ENCODE measurements at places on chromosomes 3 and 15. TPM values are rescaled to one million over a fixed set of nuclear protein-coding genes. Genes with fewer than 3 reads are reported as not detected.

FAM107A gene
- polyA plus RNA-seq = 17.2 TPM

- H3K36me3 ChIP-seq = no peaks in the 10 kb centered on the region
- H3K27me3 ChIP-seq = no peaks in the 10 kb centered on the region
- no peak overlapping the region for H3K4me3 ChIP-seq
- no peak overlapping the region for H3K27ac ChIP-seq
- peaks cover 53% of the 10 kb centered on the region for H3K4me1 ChIP-seq
- no peak for DNase-seq
Measured at GRCh38 chr15:81026836-81027599, 26.3 kb downstream of the TLNRD1 start.

DNA sequence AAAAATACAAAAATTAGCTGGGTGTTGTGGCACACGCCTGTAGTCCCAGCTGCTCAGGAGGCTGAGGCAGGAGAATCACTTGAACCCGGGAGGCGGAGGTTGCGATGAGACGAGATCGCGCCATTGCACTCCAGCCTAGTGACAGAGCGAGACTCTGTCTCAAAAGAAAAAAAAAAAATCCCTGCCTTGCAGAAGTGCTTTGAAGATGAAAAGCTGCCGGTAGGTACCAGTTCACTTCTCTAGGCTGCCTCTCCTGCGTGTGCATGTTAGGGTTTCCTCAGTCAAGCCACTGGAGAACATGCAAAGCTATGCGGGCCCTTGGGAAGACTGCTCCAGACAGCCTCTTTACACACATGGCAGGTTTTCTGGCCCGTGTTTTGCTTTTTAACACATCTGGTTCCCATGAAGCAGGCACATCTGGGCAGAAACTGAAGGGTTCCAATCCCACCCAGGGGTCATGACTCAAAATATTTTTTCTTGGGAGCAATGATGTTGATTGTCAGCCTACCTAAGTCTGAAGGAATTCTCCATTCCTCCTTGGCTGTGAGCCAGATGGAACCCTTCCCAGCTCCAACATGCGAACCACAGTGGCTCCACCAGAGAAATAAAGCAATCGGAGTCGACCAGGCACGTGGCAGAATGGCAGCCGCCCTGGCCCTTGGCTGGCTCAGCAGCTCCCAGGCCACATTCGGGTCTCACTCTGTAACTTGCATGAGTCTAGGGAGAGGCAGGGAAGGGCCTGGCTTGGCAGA lies 29.6 kb downstream of the MGLL start:
- no peaks in the 10 kb centered on the region for H3K27me3 ChIP-seq
- H3K36me3 ChIP-seq = no peaks in the 10 kb centered on the region
- H3K4me3 ChIP-seq = no peak overlapping the region
- peaks cover 30% of the 10 kb centered on the region for H3K4me1 ChIP-seq
- no peak overlapping the region for H3K27ac ChIP-seq

GRCh38 chr15:90553248-90553745 lies 23.6 kb downstream of the CRTC3 start:
- H3K27ac ChIP-seq = no peak overlapping the region
- no peaks in the 10 kb centered on the region for H3K27me3 ChIP-seq
- DNase-seq = no peak

All from spleen (tissue), 13 donors.